ENCODE measurements at places on chromosomes 11 and 22.
A peak's percentile ranks its signal among the peaks of the same experiment; 100 is the strongest.

- no peak for DNase-seq
Observed at GRCh38 chr11:75592715-75593114, 30.7 kb downstream of the SERPINH1 start.

- no peak for DNase-seq
Observed at GRCh38 chr11:64518928-64519327, 72.1 kb upstream of the SLC22A12 start.

GRCh38 chr22:35663371-35663770, 15.1 kb downstream of the APOL6 start:
- peak; percentile 30 for DNase-seq

GRCh38 chr11:1918436-1919315, 827 bp upstream of the TNNT3 start:
- DNase-seq = peak; percentile 18

DNA sequence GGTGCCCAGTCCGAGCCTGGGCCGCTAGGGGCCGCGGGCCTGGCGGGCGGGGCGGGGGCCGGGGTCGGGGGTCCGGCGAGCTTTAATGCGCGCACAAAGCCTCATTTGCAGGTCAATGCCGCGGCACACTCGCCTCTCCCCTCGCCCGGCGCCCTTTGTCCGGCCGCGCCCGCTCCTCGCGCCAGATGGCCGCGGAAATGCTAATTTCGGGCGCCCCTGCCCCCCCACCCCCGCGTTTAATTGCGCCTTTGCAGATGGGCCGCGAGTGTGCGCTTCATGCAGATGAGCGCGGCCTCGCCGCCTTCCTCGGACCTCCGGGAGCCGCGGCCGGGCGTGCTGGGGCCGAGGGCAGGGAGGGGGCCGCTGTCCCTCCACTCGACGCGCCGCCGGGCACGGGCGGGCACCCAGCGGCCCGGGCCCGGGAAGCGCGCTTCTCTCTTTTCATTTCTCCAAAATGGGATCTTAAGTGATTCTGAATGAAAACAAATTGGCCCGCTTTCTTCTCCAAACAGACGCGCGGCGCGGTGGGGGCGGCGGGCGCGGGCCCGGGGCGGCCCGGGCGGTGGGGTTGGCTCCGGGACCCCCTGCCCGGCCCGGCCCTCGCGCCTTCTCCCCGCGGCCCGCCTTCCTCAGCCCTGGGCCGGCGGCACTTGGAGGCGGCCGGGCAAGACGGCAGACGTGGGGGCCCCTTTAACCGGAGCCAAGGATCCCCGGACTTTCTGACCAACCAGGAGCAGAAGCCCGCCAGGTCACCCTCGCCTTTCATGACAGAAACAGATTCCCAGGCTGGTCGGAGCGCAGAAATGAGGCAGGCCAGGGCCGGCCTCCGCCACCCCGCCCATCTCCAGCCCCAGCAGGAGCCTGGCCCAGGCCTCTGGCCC, 22.9 kb downstream of the CDKN1C start:
- no peak for DNase-seq

DNA sequence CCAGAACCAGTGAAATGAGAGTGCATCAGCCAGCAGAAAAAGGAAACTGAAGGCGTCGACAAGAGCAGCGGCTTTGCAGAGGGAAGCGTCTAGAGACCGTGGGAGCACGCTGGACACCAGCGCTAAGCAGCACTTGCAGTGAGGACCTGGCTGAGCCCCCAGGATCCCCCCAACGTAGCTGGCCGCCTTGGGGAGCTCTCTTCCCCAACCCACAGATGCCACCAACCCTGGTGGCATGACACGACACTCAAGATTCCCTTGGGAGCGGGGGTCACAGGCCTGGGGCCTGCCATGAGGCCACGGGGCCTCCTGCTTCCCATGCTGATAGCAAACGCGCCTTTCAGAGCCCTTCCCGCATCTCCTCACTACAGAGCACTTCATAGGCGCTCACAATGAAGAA, 13.4 kb upstream of the TESMIN start:
- no peak for DNase-seq

DNA sequence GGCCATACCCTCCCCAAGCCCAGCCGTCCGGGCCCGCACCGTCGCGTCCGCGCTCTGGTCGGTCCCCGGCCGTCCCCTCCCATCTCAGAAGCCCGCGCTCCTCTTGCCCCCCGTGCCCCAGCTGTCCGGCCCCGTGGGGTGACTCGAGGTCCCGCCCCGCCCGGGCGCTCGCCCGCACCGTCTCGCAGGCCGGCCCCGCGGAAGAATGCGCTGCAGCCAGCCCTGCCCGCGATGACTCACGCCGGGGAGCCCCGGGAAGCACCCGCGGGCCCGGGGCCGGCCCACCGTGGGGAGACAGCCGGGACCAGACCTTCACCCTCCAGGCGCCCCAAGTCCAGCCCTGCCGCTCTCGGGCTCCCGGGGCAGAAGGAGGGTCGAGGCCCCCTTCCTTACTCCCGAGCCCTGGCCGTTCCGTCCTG, 320 bp upstream of the PHLDA2 start:
- DNase-seq = peak; percentile 87
